ENCODE measurements at places on chromosomes 4 and X.
A peak's percentile ranks its signal among the peaks of the same experiment; 100 is the strongest.

GRCh38 chrX:53223955-53224859 lies 800 bp downstream of the KDM5C start:
- peaks cover 25% of the 10 kb centered on the region for H3K4me1 ChIP-seq
- H3K27me3 ChIP-seq = no peaks in the 10 kb centered on the region
- no peak for DNase-seq
- peak overlapping the region; percentile 89 for H3K27ac ChIP-seq
- H3K4me3 ChIP-seq = peak overlapping the region; percentile 80

DNA sequence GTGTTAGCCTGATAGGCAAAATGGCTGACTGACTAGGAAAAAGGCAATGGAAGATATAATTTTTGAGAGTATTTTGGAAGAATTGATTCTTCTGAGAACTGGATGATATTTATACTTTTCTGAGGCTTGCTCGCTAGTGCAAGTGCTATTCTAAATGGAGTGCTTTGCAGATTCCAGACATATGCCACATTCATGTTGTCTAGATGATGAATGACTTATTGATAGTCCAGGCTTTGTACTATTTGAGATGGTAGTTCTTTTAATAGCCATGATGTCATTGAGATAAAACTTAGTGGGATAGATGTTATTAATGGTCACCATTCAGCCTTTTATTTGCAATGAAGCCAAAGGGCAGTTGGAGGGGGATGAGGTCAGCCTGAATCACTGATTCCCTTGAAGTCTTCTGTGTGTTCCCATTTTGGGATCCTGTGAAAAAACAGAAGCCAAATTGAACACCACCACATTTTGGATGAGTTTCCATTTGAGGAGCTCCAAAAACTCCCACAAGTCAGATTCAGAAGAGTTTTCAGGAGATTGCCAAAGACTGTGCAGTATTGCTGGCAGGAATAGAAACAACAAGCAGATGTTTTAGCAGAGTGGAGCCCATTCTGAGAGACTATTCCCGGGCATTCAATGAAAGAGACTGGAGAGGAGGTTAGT lies 184.1 kb downstream of the IL1RAPL2 start:
- no peaks in the 10 kb centered on the region for H3K36me3 ChIP-seq
- no peaks in the 10 kb centered on the region for H3K4me1 ChIP-seq
- no peak for DNase-seq
- no peaks in the 10 kb centered on the region for H3K27me3 ChIP-seq

DNA sequence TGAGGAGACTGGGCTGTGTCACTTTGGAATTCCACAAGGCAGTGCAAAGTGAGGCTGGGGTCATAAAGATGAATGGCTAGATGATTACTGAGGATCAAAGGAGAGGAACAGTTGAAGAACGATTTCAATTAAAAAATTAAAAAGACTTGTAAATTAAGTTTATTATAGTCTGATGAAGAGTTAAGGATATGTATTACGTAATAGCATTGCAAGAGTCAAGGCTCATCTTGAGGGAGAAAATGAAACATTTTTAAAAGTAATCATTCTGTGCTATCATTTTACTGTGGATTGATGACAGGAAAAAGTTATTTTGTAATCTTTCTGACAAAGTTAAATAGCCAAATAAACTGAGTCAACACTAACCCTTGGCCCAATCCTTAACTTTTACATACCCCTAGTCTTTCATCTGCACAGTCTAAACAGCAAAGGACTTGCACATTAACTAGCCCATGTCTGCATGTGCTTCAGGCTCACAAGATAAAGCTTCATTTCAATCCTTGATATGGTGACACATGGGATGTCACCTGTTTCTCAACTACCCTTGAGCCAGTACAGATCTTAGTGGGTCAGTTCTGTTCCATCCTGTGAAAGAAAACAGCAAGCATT lies 465.5 kb upstream of the CTSO start:
- peak overlapping the region; percentile 58 for H3K27ac ChIP-seq
- DNase-seq = no peak
- H3K27me3 ChIP-seq = no peaks in the 10 kb centered on the region
- H3K4me1 ChIP-seq = no peaks in the 10 kb centered on the region
- H3K36me3 ChIP-seq = no peaks in the 10 kb centered on the region

DNA sequence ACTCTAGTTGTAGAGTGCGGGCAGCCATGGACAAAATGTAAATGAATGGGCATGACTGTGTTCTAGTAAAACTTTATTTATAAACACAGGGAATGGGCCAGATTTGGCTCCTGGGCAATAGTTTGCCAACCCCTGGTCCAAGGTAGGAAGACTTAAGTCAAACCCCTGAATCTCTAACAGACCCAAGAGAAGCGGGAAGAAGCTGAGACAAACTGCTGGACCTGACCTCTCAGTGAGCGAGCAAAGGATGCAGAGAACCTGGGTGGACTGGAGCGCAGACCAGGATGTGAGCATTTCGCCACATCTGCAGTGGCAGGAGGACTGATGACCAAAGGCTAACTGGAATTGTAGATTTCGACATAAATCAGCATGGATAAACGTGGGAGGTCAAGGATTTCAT lies 201.6 kb downstream of the STIM2 start:
- H3K4me3 ChIP-seq = no peak overlapping the region
- no peak overlapping the region for H3K27ac ChIP-seq
- H3K4me1 ChIP-seq = no peaks in the 10 kb centered on the region
- no peaks in the 10 kb centered on the region for H3K36me3 ChIP-seq

DNA sequence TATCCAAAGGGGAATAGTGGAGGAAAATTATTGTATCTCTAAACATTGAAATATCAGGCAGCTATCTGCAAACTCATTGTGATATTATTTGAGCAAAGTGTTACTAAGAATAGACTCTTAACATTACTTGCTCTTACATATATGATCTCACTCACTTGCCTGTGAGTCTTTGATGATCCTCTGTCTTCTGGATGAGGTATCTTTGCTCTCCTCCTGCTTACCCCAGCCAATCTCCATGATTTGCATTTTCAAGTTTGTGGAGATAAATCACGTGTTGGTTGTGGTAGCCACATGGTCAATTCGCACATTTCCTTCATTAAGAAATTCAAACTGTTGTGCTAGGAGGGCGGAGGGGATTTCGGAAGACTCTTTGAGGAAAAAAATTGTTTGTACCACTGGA lies 169.9 kb upstream of the S100G start:
- no peak for DNase-seq
- H3K27me3 ChIP-seq = no peaks in the 10 kb centered on the region
- H3K27ac ChIP-seq = no peak overlapping the region
- H3K36me3 ChIP-seq = no peaks in the 10 kb centered on the region
- no peak overlapping the region for H3K4me3 ChIP-seq
- H3K4me1 ChIP-seq = no peaks in the 10 kb centered on the region

DNA sequence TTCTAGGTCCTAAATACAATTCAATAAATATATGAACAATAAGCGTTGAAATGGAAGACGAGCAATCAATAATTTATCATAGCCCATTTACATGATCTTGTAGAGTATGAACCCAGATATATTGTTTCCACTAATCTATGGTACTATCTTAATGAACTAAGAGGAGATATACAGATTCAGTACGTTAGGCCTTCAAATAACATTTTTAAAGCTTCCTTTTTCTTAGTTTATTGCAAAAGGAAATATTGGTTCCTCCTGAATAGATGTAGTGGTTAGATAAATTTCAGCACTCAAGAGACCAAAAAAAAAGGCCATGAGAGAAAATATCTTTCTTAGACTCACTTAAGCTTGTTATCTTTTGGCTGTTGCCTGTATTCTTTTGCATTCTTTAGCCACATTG lies 147.5 kb upstream of the PITX2 start:
- no peaks in the 10 kb centered on the region for H3K27me3 ChIP-seq
- DNase-seq = no peak

GRCh38 chr4:174156239-174156826 lies 127.1 kb downstream of the FBXO8 start:
- no peak for DNase-seq
- H3K27me3 ChIP-seq = no peaks in the 10 kb centered on the region
- H3K4me3 ChIP-seq = no peak overlapping the region
- H3K4me1 ChIP-seq = peaks cover 4% of the 10 kb centered on the region
- no peaks in the 10 kb centered on the region for H3K36me3 ChIP-seq

DNA sequence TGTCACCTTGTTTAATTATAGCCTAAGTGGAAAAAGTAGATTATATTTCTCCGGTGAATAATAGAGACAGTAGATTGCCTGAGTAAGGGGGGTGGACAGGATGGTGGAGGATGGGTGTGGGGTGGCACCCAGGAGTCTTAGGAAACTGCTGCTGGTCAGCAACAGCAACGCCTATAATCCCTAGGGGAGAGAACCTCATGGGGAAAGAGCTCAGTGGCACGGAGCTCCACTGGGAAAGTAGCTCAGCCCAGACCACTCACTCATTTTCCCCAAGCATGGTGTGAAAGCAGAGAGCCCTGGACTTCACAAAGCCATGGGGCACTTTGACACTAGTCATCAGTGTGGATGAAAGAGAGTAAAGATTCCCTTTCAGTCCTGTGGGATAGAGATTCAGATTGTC lies 31.1 kb downstream of the METTL14 start:
- H3K4me3 ChIP-seq = no peak overlapping the region
- no peak overlapping the region for H3K27ac ChIP-seq
- H3K36me3 ChIP-seq = peaks cover 11% of the 10 kb centered on the region

- no peaks in the 10 kb centered on the region for H3K27me3 ChIP-seq
- H3K27ac ChIP-seq = no peak overlapping the region
- H3K4me1 ChIP-seq = no peaks in the 10 kb centered on the region
- no peak overlapping the region for H3K4me3 ChIP-seq
- H3K36me3 ChIP-seq = no peaks in the 10 kb centered on the region
Measured at GRCh38 chr4:184851200-184851541, 25.4 kb upstream of the ACSL1 start.

GRCh38 chrX:47619486-47620302 lies at the start of gene SYN1:
SYN1 (minus strand) TSS chrX:47619857; CDS start chrX:47619728, 129 bp downstream.
- DNase-seq = no peak
- H3K27ac ChIP-seq = no peak within 1 kb of the TSS
- H3K27me3 ChIP-seq = peaks cover 4% of the 10 kb centered on the region
- H3K36me3 ChIP-seq = no peaks in the 10 kb centered on the region
- H3K4me3 ChIP-seq = peak within 1 kb of the TSS; percentile 37

- no peaks in the 10 kb centered on the region for H3K36me3 ChIP-seq
- no peaks in the 10 kb centered on the region for H3K4me1 ChIP-seq
- no peak overlapping the region for H3K4me3 ChIP-seq
Measured at GRCh38 chrX:17292111-17292527, 82.9 kb upstream of the NHS start.

DNA sequence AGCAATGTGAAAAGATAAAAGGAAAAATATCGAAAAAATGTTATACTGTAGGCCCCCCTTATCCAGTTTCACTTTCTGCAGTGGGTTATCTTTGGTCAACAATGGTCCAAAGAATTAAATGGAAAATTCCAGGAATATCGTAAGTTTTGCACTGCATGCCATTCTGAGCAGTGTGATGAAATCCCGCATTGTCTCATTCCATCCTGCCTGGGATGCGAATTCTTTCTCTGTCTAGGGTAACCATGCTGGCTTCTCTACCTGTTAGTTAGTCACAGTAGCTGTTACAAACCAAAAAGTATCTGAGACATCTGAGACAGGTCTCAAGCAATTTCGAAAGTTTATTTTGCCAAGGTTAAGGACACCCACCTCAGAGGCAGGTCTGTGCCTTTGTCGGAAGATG lies 170.3 kb downstream of the COX18 start:
- no peak overlapping the region for H3K4me3 ChIP-seq
- DNase-seq = no peak
- H3K4me1 ChIP-seq = peaks cover 8% of the 10 kb centered on the region
- H3K27ac ChIP-seq = no peak overlapping the region
- no peaks in the 10 kb centered on the region for H3K27me3 ChIP-seq
- H3K36me3 ChIP-seq = no peaks in the 10 kb centered on the region

GRCh38 chr4:177191586-177191985 lies 118.1 kb upstream of the NEIL3 start:
- H3K36me3 ChIP-seq = no peaks in the 10 kb centered on the region
- no peaks in the 10 kb centered on the region for H3K27me3 ChIP-seq
- no peak overlapping the region for H3K4me3 ChIP-seq

DNA sequence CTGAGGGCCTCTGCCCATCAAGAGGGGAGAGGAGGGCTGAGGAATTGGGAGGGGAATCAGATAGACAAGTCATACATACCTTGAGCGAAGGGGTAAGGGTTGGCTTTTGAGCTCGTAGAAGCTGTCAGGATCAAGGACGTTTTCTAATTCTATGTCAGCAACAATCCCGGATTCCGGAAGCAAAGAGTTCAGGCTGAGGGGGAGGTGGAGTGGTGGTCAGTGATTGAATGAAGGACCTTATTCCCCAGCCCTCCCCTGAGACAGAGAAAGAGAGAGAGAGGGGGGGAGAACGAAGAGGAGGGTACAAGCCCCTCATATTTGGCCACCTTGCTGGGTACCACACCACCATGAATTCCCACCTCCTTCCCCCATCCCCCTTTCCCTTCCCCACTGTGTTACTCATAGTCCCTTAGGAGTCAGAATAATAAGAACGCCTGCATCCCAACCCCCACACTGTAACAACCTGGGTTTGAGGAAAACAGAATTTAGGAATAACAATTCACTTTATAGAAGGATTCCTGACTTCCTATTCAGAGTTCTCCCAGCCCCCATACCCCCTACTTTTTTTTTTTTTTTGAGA lies 2.7 kb downstream of the TFE3 start:
- H3K4me1 ChIP-seq = peaks cover 32% of the 10 kb centered on the region
- H3K4me3 ChIP-seq = peak overlapping the region; percentile 74
- H3K36me3 ChIP-seq = peaks cover 28% of the 10 kb centered on the region
- peak overlapping the region; percentile 51 for H3K27ac ChIP-seq
- no peaks in the 10 kb centered on the region for H3K27me3 ChIP-seq

DNA sequence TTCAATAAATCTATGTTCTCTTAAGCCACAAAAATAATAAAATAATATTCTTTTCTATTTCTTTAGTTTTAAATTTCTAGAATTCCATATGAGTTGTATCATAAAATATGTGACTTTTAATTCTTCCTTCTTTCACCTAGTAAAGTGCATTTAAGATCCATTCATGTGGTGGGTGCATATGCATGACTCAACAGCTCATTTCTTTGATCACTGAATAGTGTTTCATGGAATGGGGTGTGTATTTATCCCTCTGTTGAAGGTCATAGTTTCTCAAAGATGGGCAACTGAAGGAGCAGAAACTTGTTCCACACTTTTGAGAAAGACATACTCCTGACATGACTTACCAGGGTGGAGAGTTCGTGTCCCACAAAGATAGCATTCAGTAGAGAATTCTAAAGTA lies 1230.3 kb upstream of the AGA start:
- H3K27me3 ChIP-seq = no peaks in the 10 kb centered on the region
- no peaks in the 10 kb centered on the region for H3K36me3 ChIP-seq
- no peak for DNase-seq
- H3K4me1 ChIP-seq = no peaks in the 10 kb centered on the region
- H3K4me3 ChIP-seq = no peak overlapping the region

DNA sequence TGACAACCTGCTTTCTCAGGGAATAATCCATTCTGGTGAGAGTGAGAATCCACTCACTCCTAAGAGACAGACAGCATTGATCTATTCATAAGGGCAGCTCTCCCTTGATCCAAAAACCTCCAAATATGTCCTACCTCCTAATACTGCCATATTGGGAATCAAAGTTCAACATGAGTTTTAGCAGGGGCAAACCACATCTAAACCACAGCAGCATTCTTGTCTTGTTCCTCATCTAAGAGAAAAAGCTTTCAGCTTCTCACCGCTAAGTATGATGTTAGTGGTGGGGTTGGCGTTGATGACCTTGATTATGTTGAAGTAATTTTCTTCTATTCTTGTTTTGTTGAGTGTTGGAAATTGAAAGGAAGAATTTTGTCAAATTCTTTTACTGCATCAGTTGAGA lies 69.6 kb downstream of the SERTM2 start:
- no peaks in the 10 kb centered on the region for H3K27me3 ChIP-seq
- no peaks in the 10 kb centered on the region for H3K4me1 ChIP-seq
- DNase-seq = no peak
- H3K36me3 ChIP-seq = no peaks in the 10 kb centered on the region
- no peak overlapping the region for H3K4me3 ChIP-seq

GRCh38 chr4:83609365-83609764 lies 73.5 kb downstream of the GPAT3 start:
- H3K27me3 ChIP-seq = no peaks in the 10 kb centered on the region
- H3K36me3 ChIP-seq = no peaks in the 10 kb centered on the region
- H3K4me1 ChIP-seq = no peaks in the 10 kb centered on the region
- H3K27ac ChIP-seq = no peak overlapping the region
- H3K4me3 ChIP-seq = no peak overlapping the region

Measured in suprapubic skin (tissue), 4 donors.